Foreskin keratinocyte (primary cell): ENCODE measurements at places on chromosomes 5 and 9. TPM values are rescaled to one million over a fixed set of nuclear protein-coding genes. Genes with fewer than 3 reads are reported as not detected.

DNA sequence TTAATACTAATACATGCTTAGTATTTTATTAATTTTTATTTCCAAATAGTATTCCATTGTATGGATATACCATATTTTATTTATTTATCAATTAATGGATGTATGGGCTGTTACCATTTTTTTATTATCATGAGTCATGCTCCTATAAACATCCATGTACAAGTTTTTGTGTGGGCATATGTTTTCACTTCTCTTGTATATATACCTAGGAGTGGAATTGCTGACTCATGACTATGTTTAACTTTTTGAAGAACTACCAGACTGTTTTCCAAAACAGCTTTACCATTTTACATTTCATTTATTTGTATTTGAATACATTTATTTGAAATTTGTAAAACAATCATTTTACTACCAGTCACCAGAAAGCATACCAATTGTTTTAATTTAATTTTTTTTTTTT lies 14.1 kb upstream of the LRRC19 start:
- peak; percentile 20 for DNase-seq

DNA sequence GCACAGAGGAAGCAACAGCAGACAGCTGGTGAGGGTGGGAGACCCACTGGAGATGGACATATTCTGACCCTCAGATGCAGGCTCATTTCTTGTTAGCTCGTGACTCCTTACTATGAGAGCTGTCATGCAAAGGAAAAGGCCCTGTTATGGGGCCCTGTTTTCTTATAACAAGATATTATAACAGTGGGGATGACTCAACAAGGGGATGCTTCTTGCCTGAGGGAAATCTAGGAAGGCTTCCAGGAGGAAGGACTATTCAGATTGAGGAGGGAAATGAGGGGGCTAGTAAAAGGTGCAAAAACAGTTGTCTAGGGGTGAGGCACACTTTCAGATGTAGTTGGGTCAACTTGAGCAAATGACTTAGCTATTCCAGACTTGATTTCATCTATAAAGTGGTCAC lies 83.0 kb downstream of the DAB2IP start:
- no peak for DNase-seq

The CDX1 gene
- not detected in 2 replicates for total RNA-seq

The MCIDAS gene
- 0.10 TPM in 1 of 2 replicates, not detected in the other for total RNA-seq

GRCh38 chr5:137619191-137619870 lies 116.6 kb downstream of the KLHL3 start:
- DNase-seq = no peak

DNA sequence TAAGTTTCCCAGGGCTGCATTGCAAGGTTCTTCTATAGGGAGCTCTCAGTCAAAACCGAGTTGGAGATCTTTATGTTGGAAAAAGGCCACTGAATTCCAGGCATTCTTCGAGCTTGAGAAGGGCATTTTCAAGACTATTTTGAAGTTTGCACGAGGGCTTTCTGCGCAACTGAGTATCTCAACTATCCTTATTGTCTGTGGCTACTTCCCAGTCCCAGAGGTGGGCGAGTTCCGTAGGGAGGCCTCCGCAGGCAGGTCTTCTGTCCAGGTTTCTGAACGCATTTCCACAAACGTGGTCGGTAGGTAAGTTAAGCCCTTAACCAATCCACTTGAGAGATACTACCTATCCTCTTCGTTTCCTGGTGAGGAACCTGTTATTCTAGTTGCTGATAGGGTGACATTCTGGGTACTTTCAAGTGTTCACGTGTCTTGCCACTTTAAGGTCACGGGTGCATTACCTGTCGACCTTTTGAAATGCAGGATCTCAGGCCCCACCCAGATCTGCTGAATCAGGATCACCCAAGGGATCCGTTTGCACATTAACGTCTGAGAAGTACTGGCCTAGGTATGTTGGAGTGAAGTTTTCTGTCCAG lies 51.4 kb upstream of the TJP2 start:
- DNase-seq = peak; percentile 77

The ECM2 gene
- total RNA-seq = 0.39 and 1.4 TPM in 2 replicates

DNA sequence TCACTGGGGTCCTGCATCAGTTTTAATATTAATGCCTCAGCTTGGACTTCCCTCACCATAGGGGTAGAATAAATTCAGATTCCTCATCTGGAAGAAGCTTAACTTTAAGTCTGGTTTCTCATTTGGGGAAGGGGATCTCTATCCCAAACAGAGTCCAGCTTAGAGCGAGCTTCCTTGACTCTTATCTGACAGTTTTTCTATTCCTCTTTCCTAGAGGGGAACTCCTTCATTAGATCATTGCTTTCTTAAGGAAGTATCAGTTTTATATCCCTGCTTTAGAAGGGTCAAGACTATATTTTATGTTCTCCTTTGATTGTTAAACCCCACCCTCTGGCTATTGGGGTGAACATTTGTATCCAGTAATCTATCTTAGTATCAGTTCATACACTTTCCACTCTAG lies 24.2 kb upstream of the CDC42SE2 start:
- DNase-seq = no peak

DNA sequence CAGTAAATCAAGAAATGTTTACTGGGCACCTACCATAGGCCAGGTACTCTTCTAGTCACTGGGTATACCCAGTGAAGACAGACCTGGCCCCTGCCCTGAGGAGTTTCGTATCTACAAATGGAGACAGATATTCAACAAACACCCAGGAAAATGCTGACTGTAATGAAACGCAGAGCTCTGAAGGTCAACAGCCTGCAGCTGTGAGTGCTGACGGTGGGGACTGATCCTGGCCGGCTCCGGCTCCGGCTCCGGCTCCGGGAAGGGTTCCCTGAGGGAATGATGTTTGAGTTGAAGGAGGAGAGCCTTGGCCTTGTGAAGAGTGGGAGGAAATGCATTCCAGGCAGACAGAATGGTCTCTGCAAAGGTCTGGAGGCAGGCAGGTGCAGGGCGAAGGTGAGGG lies 23.1 kb downstream of the FGFR4 start:
- DNase-seq = no peak

The PCDHGA3 gene
- total RNA-seq = not detected in 2 replicates

GRCh38 chr5:134649163-134649835 lies 714 bp downstream of the SEC24A start:
- DNase-seq = no peak

DNA sequence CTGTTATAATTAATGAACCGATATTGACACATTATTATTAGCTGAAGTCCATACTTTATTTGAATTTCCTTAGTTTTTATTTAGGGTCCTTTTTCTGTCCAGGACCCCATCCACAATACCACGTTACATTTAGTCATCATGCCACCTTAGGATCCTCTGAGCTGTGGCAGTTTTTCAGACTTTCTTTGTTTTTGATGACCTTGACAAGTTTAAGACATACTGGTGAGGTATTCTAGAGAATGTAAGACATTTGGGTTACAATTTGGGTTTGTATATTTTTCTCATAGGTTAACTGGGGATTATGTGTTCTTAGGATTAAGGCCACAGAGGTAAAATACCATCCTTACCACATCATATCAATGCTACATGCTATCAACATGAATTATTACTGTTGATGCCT lies 42.7 kb downstream of the KIAA1958 start:
- DNase-seq = no peak

- no peak for DNase-seq
These were observed 1292.7 kb downstream of the MAT2B start for GRCh38 chr5:164798110-164798509.

The TERT gene
- 0.04 TPM in 1 of 2 replicates, not detected in the other for total RNA-seq

The LECT2 gene
- total RNA-seq = not detected in 2 replicates
